ENCODE measurements at places on chromosomes 7 and 10.
A peak's percentile ranks its signal among the peaks of the same experiment; 100 is the strongest.

DNA sequence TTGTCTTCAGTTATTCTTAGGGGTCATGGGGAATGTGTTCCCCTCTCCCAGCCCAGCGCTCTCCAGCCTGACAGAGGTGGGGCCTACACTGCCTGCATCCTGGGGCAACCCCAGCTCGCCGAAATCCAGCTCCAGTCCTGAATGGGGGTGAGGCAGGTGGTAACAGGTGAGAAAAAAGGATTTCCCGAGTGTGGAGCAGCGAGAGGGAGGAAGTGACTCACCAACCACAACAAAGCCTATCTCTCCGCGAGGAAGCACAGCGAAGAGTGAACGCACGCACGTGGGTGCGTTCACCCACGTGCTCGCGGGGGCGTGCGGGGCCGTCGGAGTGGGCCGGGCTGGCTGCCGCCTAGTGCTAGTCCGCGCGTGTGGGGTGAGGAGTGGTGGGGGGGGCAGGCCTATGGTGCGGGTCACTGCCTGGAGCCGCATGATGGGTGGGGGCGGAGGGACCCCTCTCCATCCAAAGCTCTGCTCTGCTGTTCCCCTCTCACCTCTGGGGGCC lies 855 bp upstream of the PALD1 start:
- DNase-seq: no peak

GRCh38 chr7:144842377-144842851 lies 6.6 kb upstream of the TPK1 start:
- DNase-seq: peak; percentile 21

GRCh38 chr10:65968871-65969270 lies 957.0 kb upstream of the LRRTM3 start:
- no peak for DNase-seq

- DNase-seq: no peak
These were observed 107.9 kb downstream of the CYTH3 start for GRCh38 chr7:6164491-6164890.

GRCh38 chr10:119602241-119603095 lies 5.7 kb upstream of the TIAL1 start:
- peak; percentile 46 for DNase-seq

DNA sequence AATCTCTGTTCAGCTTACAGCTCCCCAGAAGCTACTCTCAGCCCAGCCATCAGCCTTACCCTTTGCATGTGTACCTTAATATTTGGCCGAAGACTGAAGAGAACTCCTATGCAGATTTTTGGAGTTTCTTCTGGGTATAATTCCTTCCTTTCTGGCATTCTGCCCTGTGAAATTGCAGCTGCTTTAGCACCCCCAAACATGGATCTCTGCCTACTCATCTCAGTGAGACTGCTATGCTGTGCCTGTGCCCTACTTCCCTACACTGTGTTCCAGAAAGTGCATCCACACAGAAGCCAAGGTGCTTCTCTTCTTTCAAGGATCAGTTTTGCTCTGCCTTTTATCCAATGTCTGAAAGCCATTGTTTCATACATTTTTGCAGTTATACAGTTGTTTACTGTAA lies 81.6 kb downstream of the NPY start:
- DNase-seq: no peak

- no peak for DNase-seq
These were observed 1336.0 kb downstream of the GATA3 start for GRCh38 chr10:9390516-9390915.

- DNase-seq: no peak
These were observed 88.0 kb downstream of the GLRX3 start for GRCh38 chr10:130224228-130224627.

DNA sequence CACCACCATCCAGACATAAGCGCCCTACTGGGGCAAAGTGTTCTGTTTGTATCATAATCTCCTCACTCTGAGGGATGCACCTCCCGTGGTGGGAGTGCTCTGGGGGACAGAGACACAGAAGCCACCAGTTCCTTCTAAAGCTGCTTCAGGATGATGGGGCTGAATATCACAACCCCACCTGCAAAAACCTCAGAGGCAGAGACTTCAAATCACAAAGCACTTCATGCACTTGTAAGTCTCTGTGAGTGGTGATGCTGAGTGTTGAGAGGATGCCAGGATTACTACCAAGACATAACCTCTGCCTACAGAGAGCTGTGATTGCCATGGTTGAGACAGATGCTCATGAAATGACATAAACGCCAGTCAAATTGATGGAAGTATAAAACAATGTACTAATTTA lies 255.5 kb downstream of the CALN1 start:
- DNase-seq: no peak

DNA sequence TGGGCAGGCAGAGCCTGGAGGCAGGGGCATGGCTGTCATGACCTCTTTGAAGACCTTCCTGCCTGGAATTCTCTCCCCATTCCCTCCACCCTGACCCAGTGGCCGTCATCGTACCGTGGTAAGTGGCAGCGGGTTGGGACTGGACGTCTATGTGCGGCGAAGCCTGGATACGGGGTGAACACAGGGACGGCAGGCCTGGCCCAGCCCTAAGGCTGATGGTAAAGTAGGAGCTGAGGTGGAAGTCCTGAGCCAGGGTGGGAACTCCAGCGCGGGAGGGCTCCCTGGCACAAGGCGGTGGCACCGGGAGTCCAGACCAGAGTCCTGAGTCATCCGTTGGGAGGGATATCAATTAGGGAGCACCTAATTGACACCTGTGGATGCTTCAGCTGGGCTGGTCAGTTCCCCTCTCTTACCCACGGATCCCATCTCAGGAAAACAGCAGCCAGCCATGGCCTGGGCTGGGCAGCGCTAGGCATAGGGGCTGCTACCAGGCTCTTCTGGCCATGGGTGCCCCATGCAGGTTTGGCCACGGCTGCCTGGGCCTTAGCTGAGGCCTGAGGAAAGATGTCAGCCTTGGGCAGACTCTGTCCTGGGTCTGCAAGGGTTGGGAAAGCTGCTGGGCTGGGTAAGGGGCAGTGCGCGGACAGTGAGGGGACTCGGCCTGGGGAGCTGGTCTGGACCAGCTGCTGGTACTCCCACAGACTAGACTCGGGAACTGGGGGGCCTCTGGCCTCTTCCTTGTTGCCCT lies 3.3 kb downstream of the PPIF start:
- no peak for DNase-seq

DNA sequence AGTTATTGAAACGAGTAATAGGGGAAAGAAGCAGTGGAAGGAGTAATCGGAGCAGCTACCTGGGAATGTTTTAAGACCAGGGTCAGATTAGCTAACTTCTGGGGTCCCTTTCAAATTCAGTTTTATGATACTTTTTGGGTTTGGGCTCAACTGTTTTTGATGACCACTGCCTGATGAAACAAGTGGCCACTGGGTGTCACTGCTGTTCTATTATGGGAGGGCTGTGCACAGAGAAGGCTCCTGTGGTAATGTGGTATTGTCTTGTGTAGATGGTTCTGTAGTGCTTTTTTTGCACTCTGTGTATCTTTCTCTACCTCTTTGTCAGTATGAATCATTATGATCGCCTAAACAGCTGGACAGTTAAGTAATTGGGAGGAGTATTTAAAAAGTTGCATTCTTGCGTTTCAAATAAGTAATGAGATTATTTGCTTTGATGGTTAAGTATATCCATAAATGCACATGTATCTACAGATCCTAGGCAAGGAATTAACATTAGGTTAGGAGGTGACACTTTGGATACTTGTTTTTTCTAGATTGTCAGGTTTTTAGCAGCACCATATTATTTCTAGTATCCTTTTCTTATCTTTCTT lies 128.4 kb downstream of the ABCA13 start:
- DNase-seq: peak; percentile 70

- DNase-seq: no peak
These were observed 221.3 kb downstream of the PTPRN2 start for GRCh38 chr7:158366346-158366745.

DNA sequence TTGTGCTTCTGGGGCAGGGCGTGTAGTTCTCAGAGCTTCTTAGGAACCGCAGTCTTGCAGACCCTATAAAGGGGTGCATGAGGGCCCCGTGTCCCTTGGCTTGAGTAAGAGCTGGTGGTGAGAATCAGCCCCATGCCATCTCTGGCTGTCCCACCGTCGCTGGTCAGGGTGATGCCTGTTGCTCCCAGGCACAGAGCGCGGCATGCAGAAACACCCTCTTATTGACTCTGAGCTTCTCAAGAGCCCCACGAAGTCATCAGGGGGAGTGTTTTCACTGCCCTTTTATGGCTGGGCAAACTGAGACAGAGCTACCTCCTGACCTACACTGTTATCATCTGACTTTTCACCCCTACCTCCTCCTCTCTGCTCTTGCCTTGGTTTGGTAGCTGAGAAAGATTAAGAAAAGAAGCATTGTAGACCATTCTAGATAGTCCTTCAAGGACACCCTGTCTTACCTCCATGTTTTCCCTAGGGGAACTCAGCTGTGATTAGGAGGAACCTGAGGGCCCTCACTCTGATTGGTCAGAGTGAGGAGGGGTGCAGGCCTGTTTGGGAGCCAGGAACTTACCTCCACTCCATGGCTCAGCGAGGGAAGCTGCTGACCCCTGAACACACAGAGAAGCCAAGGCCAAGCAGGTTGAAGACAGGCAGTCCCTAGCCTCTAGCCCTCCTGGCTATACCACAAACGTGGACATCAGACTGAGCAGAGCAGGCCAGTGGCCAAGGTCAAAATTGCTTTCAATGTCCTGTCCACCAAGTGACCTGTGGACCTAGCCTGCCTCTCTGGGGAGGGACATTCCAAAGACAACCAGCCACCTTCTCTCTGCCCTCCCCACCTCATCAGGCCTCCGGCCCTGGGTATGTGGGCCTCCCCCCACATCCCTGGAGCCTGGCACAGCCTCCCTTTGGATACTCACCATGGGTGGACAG lies 17.6 kb downstream of the UNC5B start:
- DNase-seq: no peak

DNA sequence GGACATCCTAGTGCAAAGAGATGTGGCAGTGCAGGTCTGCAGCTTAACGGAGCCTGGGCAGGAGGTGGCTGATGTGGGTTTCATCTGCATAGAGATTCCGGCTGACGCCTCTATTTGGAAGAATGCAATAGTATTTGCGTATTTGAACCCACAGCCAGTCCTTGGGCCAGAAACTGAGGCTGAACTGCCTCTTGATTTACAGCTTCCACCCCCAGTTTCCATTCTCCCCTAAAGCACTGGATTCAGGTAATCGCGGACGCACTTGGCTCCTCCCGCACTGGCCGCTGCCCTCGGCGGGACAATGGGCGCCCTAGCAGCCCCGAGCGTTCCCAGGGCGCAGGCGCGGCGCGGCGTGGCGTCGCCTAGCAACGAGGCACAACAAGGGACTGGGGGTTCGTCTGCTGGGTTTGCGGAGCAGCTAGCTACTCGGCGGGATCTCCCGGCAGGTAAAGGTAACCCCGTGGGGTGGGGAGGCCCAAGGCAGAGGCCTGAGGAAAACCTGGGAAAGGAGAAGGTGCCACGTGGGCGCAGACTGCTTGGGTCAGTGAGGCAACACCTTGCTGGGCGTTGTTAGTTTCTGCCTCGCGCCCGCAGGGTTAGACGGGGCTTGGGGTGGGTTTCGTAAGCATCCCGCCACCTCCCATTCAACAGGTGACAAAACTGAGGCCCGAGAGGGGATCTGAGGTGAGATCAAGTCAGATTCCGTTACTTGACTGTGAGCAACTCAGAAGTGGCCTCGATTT lies at the start of gene ARMC3:
Gene ARMC3 (plus strand): TSS at position 393 of the 743 bp plus-strand sequence. CDS start 3,944 bp downstream, outside the sequence.
- peak; percentile 50 for DNase-seq

DNA sequence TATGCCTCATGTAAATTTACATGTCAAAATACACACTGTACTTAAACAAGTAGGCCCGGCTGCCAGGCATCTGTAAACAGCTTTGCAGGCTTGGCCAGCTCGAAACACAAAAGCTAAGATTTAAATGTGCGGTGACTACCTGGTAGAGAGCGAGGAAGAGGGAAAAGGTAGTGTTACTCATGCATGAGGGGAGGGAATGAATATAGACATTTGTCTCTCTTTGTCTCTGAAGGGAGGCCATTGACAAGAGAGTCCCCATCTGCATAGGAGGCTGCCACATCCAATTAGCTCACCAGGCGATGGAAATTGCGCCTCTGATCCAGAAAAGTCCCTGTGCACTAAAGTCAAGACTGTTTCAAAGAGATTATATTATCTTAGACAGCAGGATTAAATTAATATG lies 535.8 kb downstream of the PTPRN2 start:
- no peak for DNase-seq

DNA sequence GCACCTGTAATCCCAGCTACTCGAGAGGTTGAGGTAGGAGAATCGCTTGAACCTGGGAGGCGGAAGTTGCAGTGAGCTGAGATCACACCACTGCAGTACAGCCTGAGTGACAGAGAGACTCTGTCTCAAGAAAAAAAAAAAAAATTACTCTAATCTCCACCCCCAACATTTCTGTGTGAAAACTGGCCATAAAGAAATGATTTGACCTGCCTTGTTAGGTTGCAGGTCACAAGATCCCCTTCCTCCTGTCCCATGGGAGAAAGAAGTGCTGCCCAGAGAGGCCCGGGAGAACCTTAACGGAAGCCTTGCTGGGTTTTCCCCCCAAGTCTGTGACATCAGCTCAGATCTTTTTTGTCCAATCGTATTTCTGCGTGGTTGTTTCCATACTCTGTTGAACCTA lies 8.7 kb upstream of the CALHM1 start:
- no peak for DNase-seq

DNA sequence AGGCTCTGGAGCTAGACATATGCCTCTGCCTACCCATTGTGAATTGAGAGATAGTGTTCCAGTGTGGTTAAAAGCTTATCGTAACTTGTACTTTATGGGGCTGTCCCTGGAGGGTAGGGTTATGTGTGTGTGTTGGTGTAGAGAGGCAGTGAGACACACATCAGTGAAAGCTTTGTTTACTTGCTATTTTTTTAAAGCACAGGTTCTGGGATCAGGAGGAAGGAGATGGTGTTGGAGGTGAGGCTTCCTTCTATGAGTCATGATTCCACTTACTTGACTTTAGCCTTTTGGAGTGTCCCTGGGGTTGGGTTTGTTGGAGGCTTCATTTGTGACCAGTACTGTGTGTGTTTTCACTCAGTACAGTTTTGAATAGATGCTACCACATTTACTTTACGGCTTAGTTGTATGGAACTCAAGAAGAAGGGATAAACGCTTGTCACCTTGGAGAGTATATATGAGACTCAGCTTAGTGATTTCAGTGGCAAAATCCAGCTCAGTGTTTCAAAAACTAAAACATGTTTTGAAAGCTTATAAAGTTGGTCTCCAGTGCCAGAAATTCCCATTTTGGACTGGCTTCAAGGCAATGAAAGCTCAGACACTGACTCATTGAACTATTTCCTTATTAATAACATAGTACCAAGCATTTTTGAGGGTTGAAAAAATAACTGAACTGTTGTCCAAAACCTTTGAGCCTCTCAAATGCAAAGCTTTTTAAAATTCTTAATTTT lies 106.2 kb downstream of the PLXDC2 start:
- no peak for DNase-seq

GRCh38 chr10:97690133-97690532 lies 3.1 kb upstream of the AVPI1 start:
- DNase-seq: no peak

GRCh38 chr7:106369352-106369751 lies 84.6 kb upstream of the NAMPT start:
- peak; percentile 63 for DNase-seq
